ENCODE measurements at places on chromosomes 2 and 18. TPM values are rescaled to one million over a fixed set of nuclear protein-coding genes. Genes with fewer than 3 reads are reported as not detected.

Gene GNLY
- total RNA-seq = 364 TPM

Gene HOXD12
- not detected for total RNA-seq

Gene TRAF3IP1
- 8.8 TPM for total RNA-seq

DNA sequence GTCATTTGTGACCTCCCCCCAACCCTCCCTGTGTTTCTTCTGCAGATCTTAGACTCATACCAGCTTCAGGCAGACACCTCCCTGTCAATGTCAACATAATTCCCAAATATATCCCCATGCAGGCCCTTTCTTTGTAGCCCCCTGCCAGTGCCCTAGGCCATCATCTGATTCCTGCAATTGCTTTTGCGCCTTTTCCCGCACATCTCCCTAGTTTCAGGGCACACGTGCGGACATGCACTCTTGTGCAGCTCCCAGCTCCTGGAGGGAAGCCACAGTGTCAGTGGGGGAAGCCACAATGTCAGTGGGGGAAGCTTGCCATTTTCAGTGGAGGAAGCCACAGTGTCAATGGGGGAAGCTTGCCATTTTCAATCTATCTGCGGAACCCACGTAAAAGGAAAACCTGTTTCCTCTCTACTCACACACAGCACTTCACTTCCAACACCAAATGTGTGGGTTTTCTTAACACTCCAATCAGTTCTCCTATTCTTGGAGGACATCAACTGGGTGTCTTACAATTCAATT is 256.4 kb downstream of the ACKR3 start:
- H3K27me3 ChIP-seq = no peaks in the 10 kb centered on the region
- no peaks in the 10 kb centered on the region for H3K36me3 ChIP-seq
- no peak overlapping the region for H3K27ac ChIP-seq
- no peak overlapping the region for H3K4me3 ChIP-seq

GRCh38 chr18:77359561-77360314 is 110.1 kb downstream of the GALR1 start:
- DNase-seq = no peak
- H3K4me3 ChIP-seq = no peak overlapping the region
- H3K36me3 ChIP-seq = no peaks in the 10 kb centered on the region
- peaks cover 24% of the 10 kb centered on the region for H3K27me3 ChIP-seq
- no peak overlapping the region for H3K27ac ChIP-seq

DNA sequence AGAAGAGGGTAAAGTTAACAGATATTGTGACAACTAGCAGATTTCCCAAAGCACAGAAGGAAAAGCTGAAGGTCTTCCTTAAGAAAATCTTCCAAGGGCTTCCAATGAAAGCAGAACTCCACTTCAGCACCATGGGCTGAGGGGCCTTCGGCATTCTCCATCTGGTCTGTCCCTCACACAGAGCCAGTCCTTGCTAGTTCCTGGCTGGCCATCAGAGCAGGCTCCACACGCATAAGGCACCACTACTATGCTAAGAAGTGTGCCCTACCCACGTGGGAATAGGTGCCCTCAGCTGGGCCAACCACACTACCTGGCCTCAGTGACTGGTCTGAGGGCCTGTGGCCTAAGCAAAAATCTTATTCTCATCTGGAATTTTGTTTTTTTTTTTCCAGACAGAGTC is 73.5 kb downstream of the METTL4 start:
- H3K4me1 ChIP-seq = no peaks in the 10 kb centered on the region
- no peak overlapping the region for H3K27ac ChIP-seq
- H3K36me3 ChIP-seq = no peaks in the 10 kb centered on the region
- H3K4me3 ChIP-seq = no peak overlapping the region
- DNase-seq = no peak
- H3K27me3 ChIP-seq = no peaks in the 10 kb centered on the region

DNA sequence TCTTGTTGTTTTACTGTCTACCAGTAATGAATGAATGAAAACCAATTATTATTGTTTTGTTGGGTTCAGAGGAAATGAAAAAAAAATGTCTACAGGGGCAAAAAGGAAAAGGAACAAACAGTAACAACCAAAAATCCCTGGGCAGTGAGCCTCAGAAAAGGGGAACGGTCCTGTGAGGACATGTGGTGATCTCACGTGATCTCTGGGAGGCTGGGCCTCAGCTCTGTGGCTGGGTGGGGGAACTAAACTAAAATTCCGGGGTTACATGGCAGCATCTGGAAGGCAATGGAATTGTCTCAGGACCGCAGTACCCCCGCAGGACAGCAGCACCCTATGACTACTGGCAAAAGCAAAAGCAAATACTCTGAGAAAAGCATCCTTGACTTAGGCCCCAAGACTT is 80.1 kb downstream of the AFF3 start:
- peaks cover 26% of the 10 kb centered on the region for H3K27me3 ChIP-seq
- no peak for DNase-seq
- no peak overlapping the region for H3K27ac ChIP-seq

Data from activated CD8-positive, alpha-beta memory T cell treated with anti-CD3 and anti-CD28 coated beads, Interleukin-2, amount 10 ng/mL, durations not matched to agents 7 days and 5 days (primary cell).